ENCODE measurements at places on chromosomes 13 and 19.

DNA sequence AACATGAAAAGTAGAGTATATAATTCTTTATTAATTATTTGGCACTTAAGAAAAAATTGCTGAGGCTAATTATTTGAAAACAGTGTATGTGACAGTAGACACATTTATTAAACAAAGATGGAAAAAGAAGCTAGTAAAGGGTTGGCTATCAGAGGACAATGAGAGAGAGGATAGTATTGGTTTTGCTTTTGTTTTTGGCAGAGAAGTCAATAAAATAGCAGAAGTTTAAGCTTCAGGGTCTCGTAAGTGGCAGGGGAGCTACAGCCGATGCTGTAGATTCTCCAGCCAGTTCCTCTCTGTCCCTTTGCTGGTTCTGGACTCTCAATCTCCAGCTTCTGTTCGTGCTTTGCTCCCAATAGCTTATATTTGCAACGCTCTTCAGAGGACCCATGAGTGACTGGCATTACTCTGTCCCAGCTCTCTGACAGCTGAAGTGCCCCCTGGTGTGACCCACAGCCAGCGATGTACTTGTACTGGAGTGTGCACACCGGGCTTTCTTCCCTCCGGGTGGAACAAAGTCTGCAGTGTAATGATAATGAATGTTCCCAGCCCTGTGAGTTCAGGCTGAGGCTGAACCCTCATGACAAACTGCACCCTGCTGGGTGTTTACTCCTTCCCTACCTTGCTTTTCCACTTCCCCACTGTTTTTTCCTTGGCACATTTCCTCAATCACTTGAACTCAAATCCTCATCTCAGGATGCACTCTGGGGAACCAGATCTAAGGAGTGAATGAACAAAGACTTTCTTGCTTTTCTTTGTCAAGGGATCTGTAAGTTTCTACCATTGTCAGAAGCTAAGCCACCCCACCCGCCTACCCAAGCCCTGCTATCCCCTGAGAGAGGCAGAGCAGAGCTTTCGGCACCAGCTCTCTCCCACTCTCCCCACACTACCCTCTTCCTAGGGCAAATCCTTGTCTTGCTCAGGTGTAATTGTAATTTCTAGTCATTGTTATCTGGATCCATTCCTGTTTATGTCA, 254.8 kb downstream of the LHFPL6 start:
- DNase-seq = no peak

DNA sequence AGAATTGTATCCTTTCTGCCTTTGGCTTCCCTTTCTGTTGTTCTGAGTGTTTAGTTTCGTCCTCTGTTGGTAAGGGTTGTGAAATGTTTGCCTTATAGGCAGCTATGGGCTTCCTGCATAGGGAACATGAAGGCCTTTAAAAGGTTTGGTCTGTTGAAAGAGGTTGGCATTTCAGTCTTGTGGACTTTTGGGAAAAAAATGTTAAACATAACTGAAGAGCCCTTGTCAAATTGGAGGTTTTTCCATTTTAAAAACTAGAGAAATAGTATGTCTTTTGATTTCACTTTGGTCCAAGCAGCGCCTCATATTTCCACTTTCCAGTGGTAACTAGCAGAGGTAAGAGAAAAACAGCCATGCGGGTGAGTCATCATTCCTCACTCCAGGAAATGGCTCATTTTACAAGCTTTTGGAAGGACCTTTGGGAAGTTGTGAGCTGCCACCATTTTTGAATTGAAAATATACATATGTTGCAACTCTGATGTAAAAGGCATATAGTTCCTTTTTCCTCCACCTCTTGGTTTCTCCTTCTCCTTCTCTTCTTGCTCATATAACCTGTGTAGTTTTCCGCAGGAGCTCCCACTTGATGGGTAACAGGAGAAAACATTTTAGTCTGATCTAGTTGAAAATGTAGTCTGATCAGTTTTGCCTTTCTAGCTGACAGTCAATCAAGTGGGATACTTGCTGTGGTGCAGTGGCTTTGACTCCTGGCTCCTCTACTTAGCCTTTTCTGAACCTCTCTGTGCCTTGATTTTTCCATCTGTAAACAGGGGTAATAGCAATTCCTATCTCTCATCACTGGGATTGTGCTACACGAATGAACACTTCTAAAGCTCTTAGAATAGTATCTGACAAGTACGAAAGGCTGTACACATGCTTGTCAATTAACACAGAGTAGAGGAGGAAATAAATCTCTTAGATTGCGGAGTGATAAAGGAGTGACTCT, 23.0 kb downstream of the GPC6 start:
- DNase-seq = peak; percentile 38

DNA sequence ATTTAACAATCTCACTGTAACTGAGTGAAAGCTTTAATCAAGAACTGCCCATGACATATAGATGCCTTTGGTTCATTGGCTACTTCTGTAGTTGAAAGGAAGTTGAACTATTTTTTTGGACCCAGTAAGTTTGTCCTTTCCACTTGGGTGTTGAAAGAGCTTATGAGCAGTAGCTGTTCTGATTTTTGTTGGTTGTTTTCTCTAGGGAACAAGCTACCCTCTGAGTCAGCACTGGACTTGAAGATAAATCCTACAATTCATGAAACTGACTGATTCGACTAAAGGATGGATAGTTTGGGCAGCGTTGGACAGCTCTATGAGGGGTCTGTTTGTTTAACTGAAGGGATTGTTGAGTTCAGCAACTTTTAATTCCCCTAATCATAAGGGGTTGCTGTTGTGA, 101.0 kb downstream of the PAN3 start:
- no peak for DNase-seq

- no peak for DNase-seq
Observed at GRCh38 chr19:55440411-55441105, 2.5 kb downstream of the SHISA7 start.

DNA sequence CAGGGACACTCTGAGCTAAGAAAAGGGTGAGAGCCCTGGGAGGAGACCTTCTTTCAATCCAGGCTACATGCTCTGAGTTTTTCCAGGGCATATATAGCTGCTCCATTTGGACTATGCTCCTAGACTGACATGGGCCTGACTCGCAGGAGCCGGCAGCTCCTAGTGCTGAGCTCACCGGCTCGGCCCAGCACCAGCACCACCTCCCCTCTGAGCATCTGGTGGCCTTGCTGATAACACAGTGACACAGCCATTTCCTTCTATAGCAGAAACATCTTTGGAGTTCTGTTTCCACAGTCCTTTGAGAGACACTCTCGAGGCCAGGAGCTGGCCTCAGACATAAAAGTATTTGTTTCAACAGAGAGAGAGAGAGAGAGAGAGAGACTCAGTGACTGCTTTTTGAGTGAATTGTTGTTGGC, 184.9 kb downstream of the TM9SF2 start:
- no peak for DNase-seq

All from NCI-H2081 (cell line).